Jurkat, Clone E6-1 (cell line): ENCODE measurements at places on chromosomes 6 and 20.

GRCh38 chr6:169344750-169345065 lies 91.1 kb upstream of the THBS2 start:
- DNase-seq, result no peak

DNA sequence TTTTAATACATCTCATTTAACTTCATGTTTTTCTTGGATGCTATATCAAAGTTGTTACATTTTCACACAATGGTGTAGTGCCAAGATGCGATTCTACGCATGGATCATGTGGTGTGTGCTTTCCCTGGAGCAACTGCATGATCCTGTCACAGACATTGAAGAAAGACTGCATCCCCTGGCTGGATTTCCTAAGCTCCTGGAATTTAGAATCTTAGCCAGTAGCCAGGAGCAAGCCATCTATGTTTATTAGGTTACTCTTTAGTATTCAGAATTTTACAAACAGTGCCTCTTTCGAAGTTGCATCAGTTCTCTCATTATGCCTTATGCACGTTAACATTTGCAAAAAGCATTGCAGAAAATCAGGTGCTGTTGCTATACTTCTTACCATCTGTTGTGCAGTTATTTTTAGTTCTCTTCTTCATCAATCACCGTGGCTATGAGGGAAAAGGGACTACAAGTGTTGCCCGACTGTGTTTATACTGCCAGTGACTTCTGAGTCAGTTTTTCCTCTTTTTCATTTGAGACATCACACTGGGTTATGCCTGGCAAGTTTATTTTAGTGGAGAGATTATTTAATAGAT lies 584.2 kb downstream of the BCKDHB start:
- no peak for DNase-seq

DNA sequence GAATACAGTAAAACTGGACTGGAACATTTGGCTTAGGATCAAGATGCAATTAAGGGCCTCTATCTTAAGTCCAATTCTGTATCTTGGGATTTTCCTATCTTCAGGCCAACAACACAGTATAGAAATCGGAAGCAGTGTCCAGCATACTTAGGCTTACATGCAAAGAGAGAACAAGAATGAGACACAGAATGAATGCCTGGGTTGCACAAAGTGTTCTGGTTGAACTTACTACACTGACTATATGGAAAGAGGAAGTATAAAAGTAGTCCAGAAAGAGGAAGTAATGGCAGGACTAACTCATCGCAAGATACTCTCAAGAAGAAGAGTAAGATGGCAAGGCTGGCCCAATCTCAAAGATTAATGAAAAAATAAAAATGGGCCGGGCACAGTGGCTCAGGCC lies 87.6 kb downstream of the BTBD9 start:
- DNase-seq, result no peak

- no peak for DNase-seq
These were observed 312.4 kb downstream of the GRIK2 start for GRCh38 chr6:101705866-101706265.

GRCh38 chr6:130303431-130303830 lies 62.4 kb upstream of the TMEM200A start:
- no peak for DNase-seq

DNA sequence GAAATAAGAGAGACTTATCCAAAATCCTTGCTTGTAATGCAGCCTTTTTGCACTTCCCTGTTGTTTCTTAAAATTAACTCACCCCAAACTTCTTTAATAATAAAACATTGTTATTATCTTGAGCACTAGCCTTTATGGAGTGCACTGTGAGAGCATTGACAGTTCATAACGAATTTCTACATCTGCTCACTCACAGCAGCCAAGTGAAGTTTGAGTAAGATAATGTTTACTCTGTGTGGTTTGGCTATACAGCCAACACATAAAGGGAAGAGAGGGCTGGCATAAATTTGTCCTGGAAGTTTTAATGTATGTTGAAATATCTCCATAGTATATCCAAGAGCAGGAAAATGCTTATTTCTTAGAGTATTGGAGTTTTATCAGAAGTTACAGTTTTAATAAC lies 227.9 kb downstream of the FRK start:
- DNase-seq, result no peak

DNA sequence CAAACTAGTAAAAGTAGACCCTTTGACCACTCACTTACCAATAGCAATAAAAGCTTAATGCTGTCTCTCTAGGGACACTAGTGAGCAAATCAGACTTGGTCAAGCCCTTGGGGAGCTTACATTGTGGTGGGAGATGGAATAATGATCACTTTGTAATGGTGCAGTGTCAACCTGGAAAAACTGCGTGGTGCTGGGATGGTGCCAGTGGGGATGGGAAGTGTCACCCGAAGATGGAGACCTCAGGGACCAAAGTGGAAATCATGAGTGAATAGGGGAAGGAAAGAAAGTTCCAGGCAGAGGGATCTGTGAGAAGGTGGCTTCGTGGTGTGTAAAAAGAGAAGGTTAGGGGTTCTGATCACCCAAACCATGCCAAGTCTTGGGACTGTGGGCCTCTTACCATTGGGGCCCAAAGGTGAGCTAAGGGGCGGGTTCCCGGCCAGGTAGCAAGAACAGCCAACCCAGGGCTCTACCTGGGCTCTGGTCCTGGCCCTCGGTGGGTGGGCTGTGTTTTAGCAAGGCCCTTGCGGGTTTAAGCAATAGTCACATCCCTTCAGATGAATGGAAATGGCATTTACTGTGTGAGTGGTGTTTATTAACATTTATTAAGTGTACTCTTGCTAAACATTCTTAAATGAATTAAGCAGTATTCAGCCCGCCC lies 15.5 kb downstream of the DYNLRB1 start:
- DNase-seq, result no peak

GRCh38 chr6:153435787-153436186 lies 304.7 kb upstream of the RGS17 start:
- no peak for DNase-seq

- no peak for DNase-seq
These were observed 17.7 kb upstream of the CDH4 start for GRCh38 chr20:61234224-61234890.

DNA sequence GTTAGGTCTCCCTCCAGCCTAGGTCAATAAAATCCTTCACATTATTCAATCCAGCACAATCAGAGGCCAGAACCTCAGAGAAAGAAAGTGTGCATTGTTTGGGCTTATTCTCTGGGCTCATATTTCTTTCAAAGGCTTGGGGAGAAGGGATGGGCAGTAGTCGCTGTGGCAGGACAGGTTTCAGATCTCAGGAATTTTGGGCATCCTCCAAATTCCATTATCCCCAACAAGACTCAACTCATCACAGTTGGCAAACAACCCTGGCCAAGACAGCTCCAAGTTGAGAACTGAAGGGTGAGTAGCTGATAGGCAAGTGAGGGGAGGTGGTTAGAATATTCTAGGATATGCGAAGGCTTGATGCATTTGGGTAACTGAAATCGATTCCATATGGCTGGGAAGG lies 27.2 kb upstream of the CHD6 start:
- DNase-seq, result no peak
